Right ventricle myocardium inferior (tissue), 1 donor: ENCODE measurements at places on chromosomes 6 and 20.

- DNase-seq, result no peak
Observed at GRCh38 chr6:96841345-96841744, 4.1 kb upstream of the GPR63 start.

GRCh38 chr20:35768731-35769664 lies 2.8 kb upstream of the PHF20 start:
- peak; percentile 96 for DNase-seq

- peak; percentile 91 for DNase-seq
Observed at GRCh38 chr20:49446808-49447207, 35.7 kb downstream of the KCNB1 start.

GRCh38 chr6:159169193-159169555 lies at the start of gene FNDC1:
Gene FNDC1 (plus strand): TSS chr6:159169400. CDS start chr6:159169597, 197 bp downstream.
- peak; percentile 81 for DNase-seq

DNA sequence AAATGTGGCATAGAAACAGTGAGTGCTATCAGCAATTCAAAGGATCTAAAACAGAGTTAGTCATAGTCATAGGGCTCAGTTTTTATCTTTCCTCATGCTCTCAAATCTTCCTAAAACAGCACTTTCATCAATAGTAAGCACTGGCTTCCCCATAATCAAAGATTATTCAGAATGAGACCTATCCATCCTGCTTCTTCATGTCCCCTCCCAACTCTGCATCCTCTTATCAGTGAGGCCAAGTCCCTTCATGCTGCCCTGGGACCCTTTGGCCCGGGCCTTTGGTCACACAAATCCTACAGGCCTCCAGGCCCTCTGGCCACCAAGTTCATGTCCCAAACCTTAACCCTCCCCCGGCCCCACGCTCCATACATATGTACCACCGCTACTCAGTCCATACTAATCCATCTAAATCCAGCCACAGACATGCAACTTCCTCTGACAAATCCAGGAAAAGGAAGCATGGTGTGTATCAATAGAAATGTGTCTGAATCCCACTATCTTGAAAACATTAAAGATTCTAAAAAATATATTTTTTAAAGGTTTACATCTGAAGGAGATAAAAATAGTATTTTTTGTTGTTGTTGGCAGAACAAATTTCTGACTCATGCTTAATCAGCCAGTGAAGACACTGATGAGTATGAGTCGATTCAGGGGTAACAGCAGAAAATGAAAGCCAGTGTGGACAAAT lies 143.5 kb downstream of the PDE7B start:
- DNase-seq, result no peak

DNA sequence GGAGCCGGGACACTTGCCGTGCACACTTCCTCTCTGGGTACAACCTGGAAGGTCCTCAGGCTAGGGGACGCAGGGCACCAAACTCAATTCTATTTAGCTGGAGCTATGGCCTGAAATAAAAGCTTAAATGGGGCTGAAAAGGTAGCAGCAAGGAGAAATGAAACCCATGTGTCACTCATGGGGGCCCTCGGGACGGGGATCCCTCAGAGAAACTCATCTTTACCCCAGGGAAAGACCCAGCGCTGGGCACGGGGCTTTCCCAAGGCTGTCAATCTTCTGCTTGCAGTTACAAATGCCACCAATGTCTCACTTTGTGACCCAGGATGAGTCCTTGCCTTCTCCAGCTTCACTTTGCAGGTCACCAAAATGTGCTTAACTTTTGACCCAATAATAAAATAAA lies 16.5 kb downstream of the SNAI1 start:
- DNase-seq, result no peak
